ENCODE measurements at places on chromosomes 7 and 10.
A peak's percentile ranks its signal among the peaks of the same experiment; 100 is the strongest.

DNA sequence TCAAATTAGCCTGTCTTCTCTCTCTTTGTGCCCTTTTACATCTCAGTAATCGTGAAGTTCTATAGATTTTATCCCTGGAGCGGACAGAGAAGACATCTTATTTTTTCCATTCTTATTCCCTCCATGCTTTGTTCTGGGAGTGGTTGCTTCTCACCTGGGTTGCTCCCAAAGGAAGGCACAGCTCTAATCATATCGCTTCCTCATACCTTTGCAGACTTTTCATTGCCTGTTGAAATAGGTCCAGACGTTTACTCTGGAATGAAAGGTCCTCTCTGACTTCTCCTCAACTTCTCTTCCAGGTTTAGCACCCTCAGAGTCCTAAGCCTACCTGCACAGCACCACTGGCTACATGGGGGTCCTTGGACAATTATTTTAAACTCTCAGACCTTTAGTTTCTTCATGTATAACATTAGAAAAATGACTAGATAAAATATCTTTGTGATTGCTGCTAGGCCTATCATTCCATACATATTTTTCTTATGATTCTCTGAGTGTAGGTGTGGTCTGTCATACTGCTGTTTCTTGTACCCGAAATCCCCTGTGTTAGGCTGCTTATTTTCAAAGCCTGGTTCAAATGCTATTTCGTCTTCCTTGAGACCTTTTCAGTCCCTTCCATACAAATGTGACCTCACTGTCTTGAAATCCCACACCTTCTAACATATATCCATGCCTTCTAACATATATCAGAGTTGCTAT is 418.1 kb downstream of the GFRA1 start:
- DNase-seq, result no peak

- no peak for DNase-seq
Observed at GRCh38 chr7:125445836-125446235, 516.2 kb upstream of the POT1 start.

- no peak for DNase-seq
Observed at GRCh38 chr7:3482147-3482921, 181.3 kb downstream of the SDK1 start.

- DNase-seq, result no peak
Observed at GRCh38 chr7:16661924-16662323, 15.9 kb downstream of the BZW2 start.

- peak; percentile 5 for DNase-seq
Observed at GRCh38 chr10:99926925-99927720, 82.6 kb downstream of the DNMBP start.

GRCh38 chr7:75033826-75034225 is 39.8 kb downstream of the RCC1L start:
- no peak for DNase-seq

GRCh38 chr10:88791924-88792323 is 10.6 kb upstream of the LIPM start:
- no peak for DNase-seq

GRCh38 chr7:140304191-140304799 is 94.0 kb downstream of the SLC37A3 start:
- no peak for DNase-seq

- DNase-seq, result no peak
Observed at GRCh38 chr10:110758898-110759297, 112.8 kb upstream of the PDCD4 start.

DNA sequence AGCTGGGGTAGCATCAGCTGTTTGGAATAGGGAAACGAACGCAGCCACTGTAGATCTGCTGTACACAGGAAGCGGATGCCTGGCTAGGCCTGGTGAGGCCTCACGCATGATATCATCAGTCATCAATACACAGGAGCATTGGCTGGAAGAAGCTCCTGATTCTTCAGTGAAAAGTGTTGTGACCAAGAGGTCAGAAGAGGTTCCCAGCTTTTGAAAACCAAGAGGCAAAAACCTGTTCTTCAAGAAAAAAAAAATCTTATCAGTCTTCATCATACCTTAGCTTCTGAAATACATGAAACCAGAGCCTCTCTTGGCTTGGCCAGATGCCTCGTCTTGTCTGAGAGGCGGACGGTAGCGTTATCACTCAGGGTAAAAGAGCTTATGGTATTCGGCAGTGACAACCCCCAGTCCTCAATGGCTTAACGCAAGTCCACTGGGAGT is 139.3 kb upstream of the TCF7L2 start:
- no peak for DNase-seq

- DNase-seq, result no peak
Observed at GRCh38 chr7:24334012-24334411, 50.0 kb downstream of the NPY start.

DNA sequence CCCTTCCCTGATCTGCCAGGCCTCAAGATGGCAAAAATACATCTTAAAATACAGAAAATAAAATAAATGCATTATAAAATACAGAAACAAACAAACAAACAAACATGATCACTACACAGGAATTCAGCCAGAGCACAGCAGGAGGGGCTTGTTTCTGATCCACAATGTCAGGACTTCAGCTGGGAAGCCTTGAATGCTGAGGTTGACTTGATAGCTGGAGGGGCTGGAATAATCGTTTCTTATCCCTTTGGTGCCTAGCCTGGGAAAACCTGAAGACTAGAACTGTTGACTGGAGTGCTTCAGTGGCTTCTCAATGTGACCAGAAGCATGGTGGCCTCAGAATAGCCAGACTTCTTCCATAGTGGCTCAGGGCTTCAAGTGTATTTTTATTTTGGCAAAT is 9.2 kb upstream of the MARVELD1 start:
- no peak for DNase-seq

DNA sequence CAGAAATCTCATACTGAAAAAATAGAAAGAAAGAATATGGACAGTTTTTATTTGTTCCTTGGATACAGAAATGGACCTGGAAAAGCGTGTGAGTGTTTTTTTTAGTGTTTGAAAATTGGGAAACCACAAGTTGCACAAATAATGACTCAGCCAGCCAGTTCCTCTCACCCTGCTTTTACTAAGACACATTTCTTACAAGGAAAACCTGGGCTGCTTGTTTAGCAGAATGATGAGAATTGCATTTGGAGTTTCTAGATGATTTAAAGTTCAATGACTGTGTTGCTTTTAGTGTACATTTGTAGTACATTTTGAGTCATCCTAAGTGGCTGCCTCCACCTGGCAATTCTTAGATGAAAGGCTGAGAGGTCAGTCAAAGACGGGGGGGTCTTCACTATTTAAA is 218.7 kb downstream of the ABCA13 start:
- no peak for DNase-seq

GRCh38 chr10:62960416-62960815 is 144.2 kb upstream of the EGR2 start:
- no peak for DNase-seq

- DNase-seq, result no peak
Observed at GRCh38 chr7:46606761-46607160, 685.7 kb upstream of the IGFBP3 start.

GRCh38 chr10:4281190-4281825 is 496.3 kb upstream of the KLF6 start:
- DNase-seq, result no peak

GRCh38 chr7:7331523-7331922 is 149.2 kb downstream of the C1GALT1 start:
- no peak for DNase-seq

GRCh38 chr10:104251443-104251842 is 3.2 kb upstream of the GSTO1 start:
- DNase-seq, result no peak

- no peak for DNase-seq
Observed at GRCh38 chr7:37410305-37411229, 38.1 kb downstream of the ELMO1 start.

DNA sequence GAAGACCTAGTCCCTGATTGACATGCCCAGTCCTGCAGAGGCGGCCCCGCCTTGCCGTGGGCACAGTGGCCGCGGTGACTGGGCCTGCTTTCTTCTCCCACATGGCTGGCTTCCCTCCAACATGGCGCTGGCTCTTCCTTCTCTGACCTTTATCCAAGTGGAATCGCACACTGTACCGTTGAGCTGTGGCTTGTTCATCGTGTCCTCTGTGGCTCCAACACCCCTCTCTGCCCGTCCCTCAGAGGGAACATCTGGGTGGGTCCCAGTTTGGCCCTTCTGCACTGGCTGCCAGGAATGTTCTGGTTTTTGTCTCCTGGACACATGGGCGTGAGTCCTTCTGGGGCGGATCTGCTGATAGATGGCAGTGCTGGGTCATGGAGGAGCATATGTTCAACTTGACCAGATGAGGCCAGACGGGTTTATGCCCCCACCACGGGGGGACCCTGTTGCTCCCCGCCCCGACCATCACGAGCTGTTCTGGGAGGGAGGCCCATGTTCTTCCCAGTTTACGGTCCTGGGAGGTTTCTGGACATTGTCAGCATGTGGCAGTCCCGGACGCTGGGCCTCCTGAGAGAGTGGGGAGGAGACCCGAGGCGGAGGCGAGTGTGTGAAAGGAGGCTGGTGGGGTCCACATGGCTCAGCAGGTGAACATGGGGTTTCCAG is 63.5 kb downstream of the LHPP start:
- DNase-seq, result peak; percentile 40

DNA sequence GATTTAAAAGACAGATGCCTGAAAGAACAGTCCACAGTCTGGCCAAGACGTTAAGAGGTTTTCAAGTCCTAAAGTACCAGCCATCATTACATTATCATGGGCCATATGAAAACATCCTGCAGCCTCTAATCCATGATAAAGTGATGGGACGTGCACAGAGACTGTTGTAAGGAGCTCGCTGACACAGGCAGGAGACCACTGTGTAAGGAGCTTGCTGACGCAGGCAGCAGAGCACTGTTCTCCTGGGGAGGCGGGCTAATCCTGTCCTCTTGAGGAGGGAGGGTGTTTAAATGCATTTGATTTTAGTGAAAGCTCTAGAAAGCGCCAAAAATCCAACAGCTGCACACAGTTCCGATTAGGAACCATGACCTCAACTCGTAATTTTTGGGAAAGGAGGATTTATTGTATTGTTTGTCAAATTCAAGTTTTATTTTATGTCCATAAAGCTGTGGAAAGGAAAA is 16.9 kb downstream of the SVIL start:
- DNase-seq, result no peak

GRCh38 chr10:73641328-73642060 is at the start of gene MYOZ1:
Gene MYOZ1 (minus strand): TSS chr10:73641474. CDS start chr10:73640017, 1,457 bp downstream.
- DNase-seq, result no peak

DNA sequence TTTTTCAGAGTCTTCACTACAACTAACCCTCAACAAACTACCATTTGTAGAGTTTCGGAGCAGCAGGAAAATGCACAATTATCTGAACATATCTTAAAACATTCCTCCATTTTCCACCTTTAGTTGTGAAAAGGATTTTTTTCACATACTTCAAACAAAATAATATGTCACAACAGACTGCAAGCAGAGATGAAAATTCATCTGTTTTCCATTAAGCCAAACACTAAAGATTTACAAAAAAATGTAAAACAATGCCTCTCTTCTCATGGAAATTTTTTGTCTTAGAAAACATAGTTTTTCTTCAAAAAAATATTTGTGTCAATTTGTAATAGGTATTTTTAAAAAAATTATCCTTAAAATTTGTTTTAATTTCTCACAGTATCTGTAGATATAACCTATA is 98.9 kb downstream of the ARHGAP12 start:
- DNase-seq, result no peak

DNA sequence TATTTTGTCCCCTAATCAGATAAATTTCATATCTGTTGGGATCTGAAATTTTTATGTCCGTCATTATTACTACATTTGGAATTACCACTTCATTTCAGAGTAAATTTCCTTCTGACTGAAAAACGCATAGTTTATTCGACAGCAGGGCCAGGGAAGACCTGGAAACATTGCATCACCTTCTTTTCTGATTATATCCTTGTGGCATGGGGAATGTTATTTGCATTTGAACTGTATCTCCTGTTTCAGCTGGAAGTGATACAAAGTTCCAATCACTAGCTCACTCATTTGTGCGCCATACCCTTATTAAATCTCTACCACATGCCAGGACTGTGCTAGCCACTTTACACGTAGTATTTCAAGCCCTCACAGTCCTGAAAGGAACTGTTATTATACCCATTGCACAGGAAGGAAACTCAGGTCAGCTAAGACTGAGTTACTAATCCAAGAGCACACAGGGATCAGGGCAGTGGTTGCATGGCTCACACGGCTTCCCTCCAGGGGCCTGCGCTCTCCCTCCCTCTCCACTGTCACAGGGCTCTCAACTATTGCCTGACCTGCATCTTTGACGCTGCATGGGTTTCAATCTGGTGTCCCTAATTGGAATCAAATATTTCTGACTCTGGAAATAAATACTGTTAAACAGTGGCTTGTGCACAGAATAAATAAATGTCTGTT is 84.4 kb upstream of the NANOS1 start:
- DNase-seq, result no peak

- no peak for DNase-seq
Observed at GRCh38 chr10:114881901-114882300, 56.1 kb upstream of the TRUB1 start.

- no peak for DNase-seq
Observed at GRCh38 chr10:97861097-97861750, 11.6 kb downstream of the GOLGA7B start.

- DNase-seq, result no peak
Observed at GRCh38 chr10:88541116-88541626, 41.9 kb downstream of the RNLS start.

GRCh38 chr10:128825626-128826025 is 641.4 kb upstream of the MGMT start:
- no peak for DNase-seq

- no peak for DNase-seq
Observed at GRCh38 chr10:113983552-113983951, 60.1 kb upstream of the ADRB1 start.

GRCh38 chr10:3955955-3956617 is 171.1 kb upstream of the KLF6 start:
- DNase-seq, result no peak

DNA sequence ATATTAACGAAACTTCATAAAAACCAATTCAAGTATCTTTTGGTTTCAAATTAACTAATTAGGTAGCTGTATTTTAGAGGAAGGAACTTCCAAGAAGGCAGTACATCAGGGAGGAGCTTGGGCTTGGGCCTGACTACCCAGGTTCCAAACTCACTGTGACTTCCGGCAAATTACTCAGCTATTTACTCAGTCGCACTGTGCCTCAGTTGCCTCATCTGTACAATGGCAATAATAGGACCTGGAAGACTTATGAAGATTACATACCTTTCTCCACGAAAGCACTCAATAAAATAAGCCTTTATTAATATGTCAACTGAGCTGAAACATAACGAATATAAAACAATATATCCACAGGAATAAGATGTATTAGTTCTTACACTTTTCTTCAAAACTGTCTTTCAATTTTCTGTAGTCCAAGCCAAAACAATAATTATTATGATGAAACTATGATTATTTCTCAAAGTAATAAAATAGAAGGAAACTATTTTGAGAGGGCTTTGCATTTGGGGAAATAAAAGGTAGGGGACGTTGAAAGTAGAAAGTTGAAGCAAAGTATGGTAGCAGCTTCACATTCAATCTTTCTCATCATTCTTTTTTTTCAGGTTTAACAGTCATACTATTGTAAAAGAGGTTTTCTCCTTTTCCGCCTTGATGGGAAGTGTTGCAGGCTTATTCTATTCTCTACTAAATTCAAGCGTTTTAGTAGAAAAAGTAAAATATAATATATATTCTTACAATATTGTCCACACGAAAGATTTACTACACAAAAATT is 10.5 kb upstream of the EBLN1 start:
- DNase-seq, result no peak
